ENCODE measurements at places on chromosomes 7 and 10. TPM values are rescaled to one million over a fixed set of nuclear protein-coding genes. Genes with fewer than 3 reads are reported as not detected.

SCIN gene
- not detected for total RNA-seq

SLC13A1 gene
- total RNA-seq, result not detected

FAM25A gene
- not detected for total RNA-seq

GIMAP6 gene
- total RNA-seq, result not detected

MRLN gene
- not detected for total RNA-seq

CCDC172 gene
- not detected for total RNA-seq

INA gene
- 0.12 TPM for total RNA-seq

GARIN1A gene
- 0.23 TPM for total RNA-seq

NEURL1 gene
- under 0.01 TPM for total RNA-seq

CPA4 gene
- 49.9 TPM for total RNA-seq

NAT16 gene
- not detected for total RNA-seq

CTAGE8 gene
- total RNA-seq, result under 0.01 TPM

LAMB4 gene
- total RNA-seq, result under 0.01 TPM

SPDYE2 gene
- total RNA-seq, result not detected

PRSS2 gene
- not detected for total RNA-seq

THAP5 gene
- total RNA-seq, result 8.5 TPM

CPA2 gene
- total RNA-seq, result not detected

TMEM176B gene
- total RNA-seq, result 2.2 TPM

VPS37D gene
- total RNA-seq, result 4.1 TPM

AKR1B1 gene
- total RNA-seq, result 108 TPM

ZNF365 gene
- total RNA-seq, result 0.12 TPM

TBC1D12 gene
- total RNA-seq, result 8.4 TPM

All from pericardium fibroblast (primary cell).